ENCODE measurements at places on chromosomes 7 and 10. TPM values are rescaled to one million over a fixed set of nuclear protein-coding genes. Genes with fewer than 3 reads are reported as not detected.

GRCh38 chr7:28762651-28763050 is 195.5 kb downstream of the TRIL start:
- no peak for DNase-seq

CC2D2B gene
- not detected for total RNA-seq

GRCh38 chr7:29957521-29958310 is 31.9 kb downstream of the SCRN1 start:
- no peak for DNase-seq

DNA sequence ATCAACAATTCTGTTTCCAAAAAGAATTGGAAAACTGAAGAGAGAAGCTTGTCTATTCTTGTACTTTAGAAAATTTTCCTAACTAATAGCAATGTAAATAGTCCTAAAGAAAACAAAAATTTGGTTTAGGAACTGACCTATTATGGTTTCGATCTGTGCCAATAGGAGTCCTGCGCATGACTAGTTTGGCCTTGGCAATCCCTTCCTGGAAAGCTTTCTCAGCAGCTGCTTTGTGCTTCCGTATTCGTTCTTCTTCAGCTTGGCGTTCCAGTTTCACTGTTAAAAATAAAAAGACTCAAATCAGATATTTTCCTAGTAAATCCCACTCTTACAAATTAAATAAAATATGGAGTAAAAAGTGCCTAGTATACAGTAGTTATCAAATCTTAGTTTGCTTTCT is 36.6 kb downstream of the FZD9 start:
- no peak for DNase-seq

DNA sequence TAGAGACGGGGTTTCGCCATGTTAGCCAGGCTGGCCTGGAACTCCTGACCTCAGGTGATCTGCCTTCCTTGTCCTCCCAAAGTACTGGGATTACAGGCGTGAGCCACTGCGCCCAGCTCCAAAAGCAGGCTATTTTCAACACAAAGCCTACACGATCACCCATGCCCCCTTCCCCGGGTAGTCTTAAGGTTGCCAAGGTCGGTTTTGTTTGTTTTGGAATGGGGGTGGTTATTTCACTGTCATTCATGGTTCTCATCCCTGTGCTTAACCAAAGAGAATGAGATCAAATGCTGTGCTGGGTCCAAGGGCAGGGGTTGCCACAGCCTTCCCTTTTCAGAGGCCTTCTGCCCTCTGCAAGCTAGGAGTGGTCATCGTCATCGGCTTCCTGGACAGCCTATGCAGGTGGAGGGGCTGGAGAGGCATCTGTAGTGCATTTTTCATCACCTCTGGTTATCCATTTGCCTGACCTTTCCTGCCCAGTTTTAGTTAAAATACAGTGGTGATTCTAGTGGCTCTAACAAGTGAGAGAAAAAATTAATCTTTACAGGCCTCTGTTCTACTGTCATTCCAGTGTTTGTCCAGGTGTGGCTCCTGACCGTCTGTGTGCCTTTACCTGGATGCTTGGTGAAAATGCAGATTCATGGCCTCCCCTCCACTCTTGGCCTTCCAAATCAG is 11.4 kb downstream of the BLVRA start:
- DNase-seq, result no peak

DNA sequence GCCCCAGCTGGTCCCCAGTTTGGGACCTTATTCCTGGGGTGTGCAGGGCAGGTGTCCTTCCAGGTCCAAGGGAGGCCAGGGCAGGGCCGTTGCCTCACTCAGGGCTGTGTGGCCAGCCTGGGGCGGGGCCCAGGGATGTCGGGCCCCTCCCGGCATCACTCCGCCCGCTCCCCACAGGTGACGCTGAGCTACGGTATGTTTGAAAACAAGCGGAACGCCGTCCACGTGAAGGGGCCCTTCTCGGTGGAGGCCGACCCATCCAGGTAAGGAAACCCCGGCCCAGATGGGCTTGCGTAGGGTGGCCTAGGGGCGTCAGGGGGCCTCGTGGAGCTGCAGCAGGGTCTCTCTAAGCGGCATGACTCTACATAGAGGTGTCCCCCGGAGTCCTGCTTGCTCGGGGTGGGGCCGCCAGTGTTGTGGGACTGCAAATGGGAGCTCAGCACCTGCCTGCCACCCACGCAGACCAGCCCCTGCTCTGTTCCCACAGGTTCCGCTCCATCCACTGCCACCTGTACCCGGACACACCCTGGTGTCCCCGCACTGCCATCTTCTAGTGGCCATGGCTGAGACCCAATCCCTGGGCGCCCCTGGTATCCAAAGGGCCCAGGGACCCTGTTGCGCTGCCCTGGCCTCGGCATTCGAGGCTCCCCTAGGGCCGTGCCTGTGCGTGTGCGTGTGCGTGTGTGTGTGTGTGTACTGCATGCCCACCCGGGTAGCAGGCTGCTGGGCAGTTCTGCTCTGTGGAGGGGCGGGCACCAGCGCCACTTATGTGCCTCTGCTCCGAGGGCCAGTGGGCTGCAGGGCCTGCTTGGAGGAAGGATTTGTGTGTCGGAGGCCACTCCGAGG is 7.3 kb downstream of the LFNG start:
- DNase-seq, result no peak

DNA sequence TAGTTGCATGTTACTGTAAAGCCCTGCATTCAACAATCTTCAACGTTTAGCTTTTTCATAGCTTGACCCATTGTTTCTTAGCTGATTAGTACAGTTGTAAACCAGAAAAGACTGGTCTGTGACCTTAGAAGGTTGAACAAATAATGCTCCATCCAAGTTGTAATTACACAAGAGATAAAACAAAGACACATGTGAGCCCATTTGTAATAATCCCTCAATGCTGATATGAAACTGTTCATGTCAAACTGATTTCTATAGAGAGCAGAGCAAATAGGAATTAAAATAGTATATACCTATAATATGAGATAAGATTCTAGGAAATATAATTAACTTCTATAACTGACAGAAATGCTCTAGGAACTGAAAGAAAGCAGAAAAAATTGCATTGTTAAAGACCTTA is 94.7 kb upstream of the SLC25A13 start:
- DNase-seq, result no peak

LIPK gene
- total RNA-seq, result not detected

DNA sequence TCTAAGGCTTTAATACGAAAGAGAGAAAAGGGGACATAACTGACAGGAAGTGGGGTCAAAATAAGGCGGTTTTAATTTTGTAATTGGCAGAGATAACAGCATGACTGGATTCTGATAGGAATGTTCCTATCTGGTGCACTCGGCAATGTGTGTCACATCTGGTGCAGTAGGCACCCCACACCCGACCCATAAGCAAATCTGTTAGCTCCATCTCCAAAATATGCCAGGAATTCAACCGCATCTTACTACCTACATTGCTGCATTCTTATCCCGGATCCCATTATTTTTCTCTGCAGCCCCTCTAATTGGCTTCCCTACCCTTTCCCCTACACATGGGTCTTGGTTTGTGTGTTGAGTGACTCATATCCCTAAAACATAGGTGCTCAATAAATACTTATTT is 19.1 kb upstream of the GALNT11 start:
- no peak for DNase-seq

GRCh38 chr10:46026106-46026505 is 4.3 kb downstream of the NCOA4 start:
- no peak for DNase-seq

GRCh38 chr10:82162549-82163195 is 287.7 kb downstream of the NRG3 start:
- no peak for DNase-seq

NME8 gene
- total RNA-seq, result not detected

DNA sequence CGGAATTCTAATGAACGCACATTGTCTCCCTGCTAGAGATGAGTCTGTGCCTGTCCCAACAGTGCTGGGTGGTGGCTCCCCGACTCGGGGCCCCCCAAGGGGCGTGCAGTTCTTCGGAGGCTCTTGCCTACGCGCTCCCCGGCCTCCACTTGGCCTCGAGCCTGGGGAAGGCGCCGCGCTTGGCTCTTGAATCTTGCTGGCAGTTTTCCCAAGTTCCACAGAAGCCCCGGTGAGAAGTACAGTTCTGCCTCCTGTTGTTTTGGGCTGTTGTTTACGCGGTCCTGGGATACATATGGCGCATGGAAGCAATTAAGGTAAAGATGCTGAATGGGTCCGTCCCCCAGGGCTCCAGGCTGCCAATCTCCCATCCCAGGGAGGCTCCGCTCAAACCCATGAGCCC is 32.6 kb upstream of the UNCX start:
- DNase-seq, result no peak

GRCh38 chr7:98771519-98771918 is 98.3 kb downstream of the TMEM130 start:
- no peak for DNase-seq

GRCh38 chr10:48507933-48508790 is 96.7 kb downstream of the ARHGAP22 start:
- DNase-seq, result no peak

CALHM1 gene
- total RNA-seq, result not detected

DNA sequence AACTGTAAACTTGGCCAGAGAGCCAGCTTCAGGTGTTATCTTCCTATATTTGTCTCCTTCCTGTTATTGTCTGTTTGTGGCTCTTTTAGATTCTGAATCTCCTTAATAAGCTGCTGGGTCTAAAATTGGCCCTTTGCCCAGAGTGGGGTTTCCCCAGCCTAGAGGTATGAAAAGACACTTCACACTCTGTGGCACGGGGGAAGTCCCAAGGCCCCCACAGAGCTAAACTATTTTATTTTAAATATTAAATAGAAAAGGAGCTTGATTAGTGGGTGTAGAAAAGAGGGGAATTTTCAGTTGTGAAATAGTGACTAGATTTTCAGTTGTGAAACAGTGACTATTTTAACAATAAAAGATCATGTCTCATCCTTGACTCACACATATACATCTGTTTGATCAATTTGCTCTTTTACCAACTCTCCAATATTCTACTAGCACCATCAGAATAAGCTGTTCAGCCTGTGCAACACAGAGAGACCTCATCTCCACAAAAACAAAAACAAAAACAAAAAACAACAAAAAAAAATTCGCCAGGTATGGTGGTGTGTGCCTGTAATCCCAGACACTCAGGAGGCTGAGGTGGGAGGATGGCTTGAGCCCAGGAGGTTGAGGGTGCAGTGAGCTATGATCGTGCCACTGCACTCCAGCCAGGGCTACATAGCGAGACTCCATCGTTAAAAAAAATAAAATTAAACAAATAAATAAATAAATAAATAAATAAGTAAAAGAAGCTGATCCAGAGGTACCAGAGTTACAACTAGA is 24.9 kb upstream of the ADO start:
- DNase-seq, result peak; percentile 75

GRCh38 chr10:89392974-89393373 is 551 bp downstream of the IFIT1 start:
- no peak for DNase-seq

GRCh38 chr10:17134737-17135260 is 5.2 kb upstream of the CUBN start:
- DNase-seq, result no peak

TDRD1 gene
- 0.20 TPM for total RNA-seq

MPLKIP gene
- 42.0 TPM for total RNA-seq

NAT16 gene
- total RNA-seq, result not detected

DNA sequence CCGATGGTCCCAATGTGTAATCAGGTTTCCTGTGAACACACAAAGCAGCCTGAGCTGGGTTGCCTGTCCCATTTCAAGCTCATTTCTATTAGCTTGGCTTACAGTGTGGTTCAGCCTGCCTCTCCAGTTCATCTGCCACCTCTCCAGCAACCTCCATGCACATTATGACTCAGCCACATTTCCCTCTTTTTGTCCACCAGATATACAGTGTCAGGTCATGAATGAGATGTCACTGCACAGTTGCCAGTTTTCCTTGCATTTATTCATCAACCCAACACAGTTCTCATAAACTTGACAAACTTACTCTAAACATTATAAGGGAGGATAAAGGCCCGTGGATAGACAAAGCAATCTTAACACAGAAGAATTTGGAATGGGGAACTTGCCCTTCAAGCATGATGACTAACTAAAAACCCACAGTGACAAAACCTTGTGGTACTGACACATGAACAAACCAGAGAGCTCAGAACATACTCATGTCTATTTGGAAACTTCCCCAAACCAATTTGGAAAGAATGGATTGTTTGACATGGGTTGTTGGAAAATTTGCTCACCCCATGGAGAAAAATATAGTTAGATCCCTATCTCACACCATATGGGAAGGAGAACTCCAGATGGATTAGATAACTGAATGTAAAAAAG is 2.5 kb upstream of the CFAP58 start:
- DNase-seq, result no peak

OR2A5 gene
- total RNA-seq, result not detected

CALCR gene
- total RNA-seq, result not detected

ACHE gene
- total RNA-seq, result 0.12 TPM

OR6V1 gene
- not detected for total RNA-seq

DNA sequence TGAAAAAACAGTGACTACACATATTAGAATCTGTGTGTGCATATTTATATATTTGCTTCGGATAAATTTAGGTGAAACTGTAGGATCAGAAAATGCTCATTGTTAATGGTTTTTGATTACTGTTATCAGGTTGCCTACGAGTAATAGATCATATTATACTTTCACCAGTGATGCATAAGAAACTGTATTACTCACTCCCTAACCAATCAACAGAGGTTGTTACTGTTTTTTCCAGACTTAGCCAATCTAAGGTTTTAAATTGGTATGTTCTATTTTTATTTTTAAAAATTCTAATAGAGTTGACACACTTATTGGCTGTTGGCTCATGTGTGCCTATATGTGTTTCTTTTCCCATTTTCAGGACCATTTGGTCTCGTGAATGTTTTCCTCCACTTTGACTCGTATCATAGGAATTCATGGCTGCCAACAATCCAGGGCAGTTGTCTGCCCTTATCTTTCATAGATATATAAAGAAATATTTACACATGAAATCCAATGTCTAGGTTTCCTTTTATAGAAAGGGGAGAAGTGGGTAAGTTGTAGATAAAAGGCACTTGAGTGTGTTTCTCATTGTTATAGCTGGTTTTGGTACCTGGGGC is 59.2 kb downstream of the ANLN start:
- no peak for DNase-seq

Measured in activated naive CD4-positive, alpha-beta T cell treated with anti-CD3 and anti-CD28 coated beads, Interleukin-2, amount 50 U/mL, for 72 hours (primary cell).